Glutamatergic neuron (in vitro differentiated cells): ENCODE measurements at places on chromosomes 1 and 21.

DNA sequence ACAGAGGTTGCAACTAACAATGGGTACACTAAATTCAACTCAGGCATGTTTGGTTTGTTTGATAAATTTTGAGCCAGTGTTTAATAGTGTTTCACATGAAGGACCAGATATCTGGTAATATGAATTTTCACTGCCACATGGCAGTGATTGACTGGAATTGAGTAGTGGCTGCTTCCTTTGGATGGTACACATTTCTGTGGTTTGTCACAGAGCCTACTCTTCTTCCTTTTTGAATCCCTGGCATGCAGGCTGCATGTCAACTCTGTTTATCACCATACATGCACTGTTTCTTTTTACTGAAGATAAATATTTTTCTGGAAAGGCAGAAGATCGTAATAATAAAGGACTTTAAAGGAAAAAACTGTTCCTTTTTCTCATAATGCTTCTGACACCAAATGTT, 35.5 kb downstream of the SDCCAG8 start:
- no peak for DNase-seq

- DNase-seq: no peak
Measured at GRCh38 chr1:147757015-147757990, 3.1 kb downstream of the GJA5 start.

- no peak for DNase-seq
Measured at GRCh38 chr1:113128116-113128515, 55.1 kb downstream of the LRIG2 start.

- no peak for DNase-seq
Measured at GRCh38 chr1:74681449-74681848, 7.9 kb upstream of the ERICH3 start.

- no peak for DNase-seq
Measured at GRCh38 chr1:60904099-60904851, 178.1 kb upstream of the NFIA start.
